ENCODE measurements at places on chromosomes 7 and 10. TPM values are rescaled to one million over a fixed set of nuclear protein-coding genes. Genes with fewer than 3 reads are reported as not detected.

- H3K4me3 ChIP-seq, result no peak overlapping the region
- no peak for DNase-seq
- H3K36me3 ChIP-seq, result no peaks in the 10 kb centered on the region
- H3K4me1 ChIP-seq, result no peaks in the 10 kb centered on the region
- H3K27ac ChIP-seq, result no peak overlapping the region
These were observed 36.5 kb upstream of the PAPSS2 start for GRCh38 chr10:87623191-87623590.

DNA sequence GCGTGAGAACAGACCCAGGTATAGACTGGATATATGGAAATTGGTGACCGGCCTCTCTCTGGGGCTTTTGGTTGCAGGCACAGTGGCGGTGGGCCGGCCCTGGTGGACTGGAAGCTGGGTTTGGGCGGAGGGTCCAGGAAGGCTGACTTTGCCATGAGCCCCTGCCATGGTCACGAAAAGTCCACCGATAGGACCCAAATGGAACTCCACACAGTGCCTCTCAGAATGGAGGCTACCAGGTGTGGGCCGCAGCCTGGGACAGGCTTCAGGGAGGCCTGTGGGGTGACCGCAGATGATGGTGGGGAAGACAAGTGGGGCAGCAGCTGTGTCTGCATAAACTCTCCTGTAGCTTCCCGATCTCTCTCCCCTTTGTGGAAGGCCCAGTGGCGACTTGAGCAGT lies 123.2 kb downstream of the DNAJB6 start:
- H3K36me3 ChIP-seq, result no peaks in the 10 kb centered on the region
- no peak overlapping the region for H3K4me3 ChIP-seq
- no peak overlapping the region for H3K27ac ChIP-seq
- DNase-seq, result no peak
- H3K4me1 ChIP-seq, result no peaks in the 10 kb centered on the region

DNA sequence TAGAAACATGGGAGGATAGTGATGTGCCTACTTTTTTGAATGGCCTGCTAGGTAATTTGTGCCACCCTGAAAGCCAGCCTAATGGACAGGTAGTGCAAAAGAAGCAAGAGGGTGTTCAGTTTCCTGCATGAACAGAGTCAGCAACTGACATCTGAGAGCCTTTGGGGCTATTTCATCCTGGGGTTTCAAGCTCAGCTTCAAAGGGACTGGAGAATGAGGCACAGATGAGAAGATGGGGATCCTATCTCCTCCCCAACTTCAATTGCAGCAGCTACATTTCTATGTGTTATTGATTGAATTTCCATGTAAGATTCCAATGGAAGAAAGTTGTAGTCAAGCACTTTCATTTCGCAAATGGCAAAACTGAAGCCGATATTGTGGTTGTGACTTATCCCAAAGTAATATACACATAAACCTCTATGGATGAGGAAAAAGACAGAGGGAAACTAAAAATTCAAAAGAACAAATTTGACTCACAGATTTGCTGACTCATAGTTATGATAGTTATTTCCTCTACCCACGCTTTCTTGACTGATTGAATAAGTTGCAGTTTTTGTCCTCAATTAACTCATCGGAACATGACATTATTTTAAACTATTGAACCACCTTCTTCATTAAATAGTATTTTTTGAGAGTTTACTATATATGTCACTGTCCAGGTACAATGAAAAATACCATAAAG lies 42.6 kb upstream of the NRP1 start:
- H3K4me3 ChIP-seq, result no peak overlapping the region
- DNase-seq, result no peak
- no peaks in the 10 kb centered on the region for H3K27me3 ChIP-seq

GRCh38 chr7:71429083-71429482 lies 297.1 kb downstream of the GALNT17 start:
- no peak overlapping the region for H3K27ac ChIP-seq
- DNase-seq, result no peak
- H3K27me3 ChIP-seq, result no peaks in the 10 kb centered on the region
- no peaks in the 10 kb centered on the region for H3K36me3 ChIP-seq

DNA sequence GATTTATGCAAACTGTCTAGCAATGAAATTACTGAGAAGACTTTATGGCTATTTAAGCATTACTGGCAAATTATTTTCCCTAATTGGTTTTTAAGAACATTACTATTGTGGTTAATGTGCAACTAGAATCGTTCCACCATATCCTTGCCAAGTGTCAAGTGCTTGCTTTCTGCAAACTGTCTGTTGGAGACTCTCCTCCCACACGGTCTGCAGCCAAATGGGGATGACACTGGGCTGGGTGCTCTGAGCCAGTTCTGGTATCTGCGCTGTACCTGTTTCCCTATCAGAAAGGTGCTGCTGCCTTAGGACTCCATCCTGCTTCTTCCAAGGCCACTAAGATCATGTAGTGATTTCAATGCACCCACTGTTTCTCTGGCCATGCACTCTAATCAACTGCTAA lies 110.4 kb downstream of the RAMP3 start:
- no peak overlapping the region for H3K4me3 ChIP-seq
- DNase-seq, result no peak
- no peaks in the 10 kb centered on the region for H3K4me1 ChIP-seq
- no peak overlapping the region for H3K27ac ChIP-seq

GRCh38 chr10:77526868-77527617 lies 110.6 kb downstream of the KCNMA1 start:
- H3K4me1 ChIP-seq, result no peaks in the 10 kb centered on the region
- no peaks in the 10 kb centered on the region for H3K27me3 ChIP-seq
- no peaks in the 10 kb centered on the region for H3K36me3 ChIP-seq
- DNase-seq, result no peak

DNA sequence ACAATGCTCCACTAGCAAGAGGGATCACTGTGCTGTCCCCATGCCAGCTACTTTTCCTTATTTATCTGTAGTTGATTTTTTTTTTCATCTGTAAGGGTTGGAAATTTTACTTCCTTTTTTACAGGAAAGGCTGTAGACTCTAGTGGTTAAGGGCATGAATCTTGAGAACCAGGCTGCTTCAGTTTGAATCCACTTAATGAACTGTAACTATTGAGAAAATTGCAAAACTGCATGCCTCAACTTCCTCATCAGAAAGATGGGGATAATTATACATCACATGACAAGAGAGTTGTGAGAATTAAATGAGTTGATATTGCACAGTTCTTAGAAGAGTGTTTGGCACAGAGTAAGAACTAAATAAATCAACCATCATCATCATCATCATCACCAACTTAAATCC lies 106.4 kb upstream of the GSDME start:
- no peaks in the 10 kb centered on the region for H3K36me3 ChIP-seq
- no peak overlapping the region for H3K27ac ChIP-seq
- no peaks in the 10 kb centered on the region for H3K27me3 ChIP-seq
- H3K4me1 ChIP-seq, result no peaks in the 10 kb centered on the region
- DNase-seq, result no peak

The NUTM2E gene
- total RNA-seq, result 0.08 TPM

The LFNG gene
- 61.4 TPM for total RNA-seq

The LHFPL3 gene
- total RNA-seq, result 0.27 TPM

The CPA1 gene
- total RNA-seq, result not detected

The SAMD9L gene
- 10.7 TPM for total RNA-seq

The ZDHHC6 gene
- total RNA-seq, result 37.9 TPM

The RPEL1 gene
- not detected for total RNA-seq

The OR2A12 gene
- total RNA-seq, result not detected

The PRR15 gene
- 129 TPM for total RNA-seq
